ENCODE measurements at places on chromosomes 4 and X.

GRCh38 chr4:177484613-177485021 is 42.4 kb upstream of the AGA start:
- DNase-seq, result no peak

DNA sequence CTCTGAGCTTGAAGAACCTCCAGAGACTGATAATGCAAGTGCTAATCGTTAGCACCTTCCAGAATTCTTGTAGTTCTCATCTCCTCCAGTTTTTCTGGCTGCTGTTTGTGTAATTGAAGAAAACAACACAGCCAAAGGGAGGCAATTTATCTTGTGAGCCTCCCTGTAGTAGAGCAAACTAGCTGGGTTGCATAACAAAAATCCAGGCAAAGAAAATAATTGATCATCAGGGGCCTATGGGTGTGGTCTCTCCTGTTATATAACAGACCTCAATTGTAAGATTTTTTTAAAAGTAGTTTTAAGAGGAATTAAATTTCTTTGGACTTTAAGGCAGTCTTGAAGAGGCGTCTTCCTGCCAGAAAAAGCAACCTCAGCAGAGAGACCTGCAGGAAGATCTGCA is 817.0 kb downstream of the CENPC start:
- DNase-seq, result no peak

DNA sequence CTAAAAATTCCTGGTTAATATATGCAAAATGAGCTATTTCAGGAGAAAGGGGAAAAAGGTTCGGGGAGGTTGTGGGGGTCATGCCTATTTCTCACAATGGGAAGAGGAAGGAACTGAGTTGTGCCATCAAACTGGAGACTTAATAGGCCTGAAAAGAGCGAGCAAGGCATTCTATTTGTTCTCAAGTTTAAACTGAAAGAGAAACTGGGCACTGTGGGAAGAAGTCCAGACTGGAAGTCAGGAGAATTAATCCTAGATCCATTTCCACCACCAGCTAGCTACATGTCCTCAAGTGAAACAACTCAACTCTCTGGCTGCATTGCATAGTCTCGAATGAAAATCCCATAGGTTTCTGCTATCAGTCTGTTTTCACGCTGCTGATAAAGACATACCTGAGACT is 50.6 kb downstream of the PPARGC1A start:
- no peak for DNase-seq

DNA sequence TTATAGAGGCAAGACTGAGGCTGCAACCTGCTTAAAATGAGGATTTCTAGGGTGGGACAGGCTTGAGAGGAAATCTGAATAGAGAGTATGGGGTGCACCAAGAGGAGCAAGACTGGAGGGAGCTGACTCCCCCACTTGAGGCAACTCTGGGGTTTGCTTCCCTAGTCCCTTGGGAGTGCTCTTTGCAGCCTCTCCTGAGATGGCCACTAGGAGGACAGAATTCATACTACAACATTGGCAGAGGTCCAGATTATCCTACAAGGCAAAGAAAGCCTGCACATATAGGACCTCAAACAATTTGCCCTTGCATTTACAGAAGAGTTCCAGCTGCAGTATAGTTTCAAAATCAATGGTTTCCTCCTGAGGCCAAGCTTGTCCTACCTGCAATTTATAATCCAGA is 830.9 kb downstream of the TECRL start:
- no peak for DNase-seq

GRCh38 chrX:2631743-2632532 is 59.2 kb upstream of the CD99 start:
- no peak for DNase-seq

DNA sequence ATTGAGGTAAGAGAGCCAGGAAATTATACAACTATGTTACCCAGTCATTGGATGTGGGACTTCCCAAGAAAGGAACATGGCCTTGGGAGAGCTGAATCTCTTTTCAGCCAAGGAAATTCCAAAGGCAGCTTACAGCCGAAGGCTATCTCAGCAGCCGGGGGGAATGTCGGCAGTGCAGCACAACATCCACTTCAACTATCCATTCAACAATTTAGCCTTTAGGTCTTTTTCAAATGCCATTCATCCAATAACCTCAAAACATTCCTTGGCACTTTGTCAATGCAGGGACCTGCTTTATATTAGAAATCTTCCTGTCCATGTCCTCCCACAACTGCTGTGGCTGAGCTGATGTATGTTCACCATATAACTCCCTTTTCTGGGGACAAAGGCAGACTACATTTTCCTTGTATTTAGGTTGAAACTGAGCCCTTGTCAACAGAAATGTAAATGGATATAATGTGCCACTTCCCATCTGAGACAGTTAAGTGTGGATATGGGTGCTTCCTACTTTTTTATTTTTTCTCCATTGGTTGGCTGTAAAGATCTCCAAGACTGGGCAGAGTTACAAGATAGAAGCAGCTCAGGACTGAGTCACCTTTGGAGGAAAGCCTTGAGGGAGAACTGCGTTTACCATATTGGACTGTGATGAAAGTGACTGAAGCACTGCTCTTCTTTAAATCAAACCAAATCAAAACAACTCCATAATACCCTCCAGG is 94.8 kb downstream of the GPRIN3 start:
- DNase-seq, result no peak

DNA sequence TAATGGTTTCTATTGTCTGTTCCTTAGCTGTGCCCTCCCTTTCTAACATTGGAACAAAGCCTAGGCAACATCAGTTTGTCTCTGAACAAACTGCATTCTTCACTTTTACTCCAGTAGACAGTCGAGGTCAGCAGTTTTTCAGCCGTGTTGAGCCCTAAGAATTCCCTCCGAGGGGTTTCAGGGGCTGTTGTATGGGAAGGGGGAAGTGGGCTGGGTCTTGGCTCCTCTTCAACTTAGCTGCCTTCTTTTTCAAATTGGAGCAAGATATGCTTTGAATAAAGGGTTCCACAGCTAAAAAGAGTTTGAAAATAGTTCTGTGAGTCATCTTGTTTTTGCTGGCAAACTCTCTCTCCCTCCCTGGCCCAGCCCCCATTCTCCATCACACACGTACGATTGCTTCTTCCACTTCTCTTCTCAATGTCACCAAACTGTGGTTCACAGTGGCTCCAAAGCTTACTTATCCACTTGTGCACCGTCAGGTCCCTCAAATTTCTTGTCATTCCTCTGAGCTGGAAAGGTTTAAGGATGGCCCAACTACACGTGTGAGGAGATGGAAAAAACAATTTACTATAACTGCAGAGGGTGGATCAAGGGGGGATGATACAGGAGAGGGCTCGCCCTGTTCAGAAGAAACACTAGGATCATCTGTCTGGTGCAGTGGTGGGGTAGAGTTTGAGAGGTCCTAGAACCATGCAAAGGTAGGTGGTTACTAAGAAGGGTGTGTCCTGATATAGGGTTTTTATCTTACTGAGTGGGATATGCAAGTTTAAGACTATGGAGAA is 9.2 kb upstream of the MAML3 start:
- DNase-seq, result no peak

DNA sequence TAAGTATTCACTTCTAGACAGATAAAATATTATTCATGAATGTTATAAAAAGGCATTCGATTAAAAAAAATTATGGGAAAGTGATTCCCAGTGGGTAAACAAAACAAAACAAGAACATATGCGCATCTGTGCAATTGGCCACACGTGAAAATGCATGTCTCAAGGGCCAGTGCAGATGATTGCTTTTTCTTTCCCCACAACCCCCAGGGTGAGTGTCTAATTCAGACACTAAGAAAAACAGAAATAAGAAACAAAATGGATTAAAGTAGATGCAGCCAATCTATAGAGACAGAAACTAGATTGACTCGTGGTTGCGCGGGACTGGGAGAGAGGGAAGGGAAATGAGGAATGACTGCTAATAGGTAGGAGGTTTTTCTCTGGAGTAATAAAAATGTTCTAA is 49.5 kb downstream of the GPM6A start:
- no peak for DNase-seq

DNA sequence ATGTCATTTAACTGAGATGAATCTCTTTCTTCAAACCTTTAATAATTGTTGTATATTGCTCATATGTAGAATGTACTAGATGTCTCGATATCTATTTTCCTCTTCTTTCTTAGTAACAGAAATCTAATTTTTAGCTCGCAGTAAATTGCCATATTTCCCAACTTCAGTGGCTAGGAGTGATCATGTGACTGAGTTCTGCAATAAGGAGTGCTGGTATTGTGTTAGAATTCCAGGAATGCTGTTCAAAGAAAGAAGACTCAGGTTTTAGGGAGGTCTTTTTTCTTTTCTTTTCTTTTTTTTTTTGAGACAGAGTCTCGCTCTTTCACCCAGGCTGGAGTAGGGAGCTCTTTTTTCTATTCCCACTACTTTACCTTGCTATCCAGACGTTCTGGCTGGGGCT is 81.7 kb downstream of the SLC10A7 start:
- DNase-seq, result no peak

- DNase-seq, result no peak
Measured at GRCh38 chr4:85741381-85741780, 266.4 kb downstream of the ARHGAP24 start.

- no peak for DNase-seq
Measured at GRCh38 chr4:140158365-140159030, 4.5 kb upstream of the MAML3 start.

DNA sequence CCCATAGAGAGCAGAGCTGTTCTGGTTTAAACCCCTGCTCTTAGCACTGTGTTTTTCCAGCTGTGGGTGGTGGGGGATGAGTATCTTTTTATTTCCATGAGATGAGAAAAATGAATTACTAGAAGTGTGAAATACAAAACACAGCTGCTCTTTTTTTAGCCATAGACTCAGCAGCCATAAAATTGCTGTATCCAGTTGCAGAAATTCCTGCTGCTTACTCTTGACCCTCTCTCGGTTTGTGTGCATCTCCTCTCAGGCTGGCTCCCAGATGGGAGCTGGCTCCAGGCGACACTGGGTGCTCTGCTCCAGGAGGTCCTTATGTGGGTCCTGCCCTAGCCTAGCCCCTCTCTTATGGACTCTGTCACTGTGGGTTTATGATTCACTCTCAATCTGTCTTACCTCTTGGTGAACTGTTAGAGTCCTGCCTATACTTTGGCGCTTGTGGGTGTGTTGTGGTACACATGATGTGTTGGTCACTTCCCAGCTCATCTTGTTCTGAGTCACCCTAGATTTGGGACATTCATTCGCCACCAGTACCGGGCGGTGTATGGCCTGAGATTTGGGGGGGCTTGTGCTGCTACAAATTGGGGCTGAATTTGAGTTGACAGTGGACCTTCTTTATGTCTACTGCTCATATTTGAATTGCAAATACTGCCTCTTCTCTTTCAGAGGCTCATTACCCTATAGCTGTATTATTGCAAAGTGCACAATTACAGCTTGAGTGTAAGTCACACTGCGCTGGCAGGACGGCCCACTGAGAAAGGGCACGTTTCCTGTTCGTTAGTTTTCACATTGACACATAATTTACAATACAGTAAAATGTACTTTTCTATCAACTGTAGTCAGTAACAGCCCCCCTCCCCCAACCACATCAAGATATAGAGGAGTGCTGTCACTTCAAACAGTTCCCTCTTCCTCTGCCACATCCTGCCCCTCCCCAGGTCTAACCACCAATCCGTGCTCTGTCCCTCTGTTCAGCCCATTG is 46.9 kb upstream of the MSANTD1 start:
- DNase-seq, result no peak

DNA sequence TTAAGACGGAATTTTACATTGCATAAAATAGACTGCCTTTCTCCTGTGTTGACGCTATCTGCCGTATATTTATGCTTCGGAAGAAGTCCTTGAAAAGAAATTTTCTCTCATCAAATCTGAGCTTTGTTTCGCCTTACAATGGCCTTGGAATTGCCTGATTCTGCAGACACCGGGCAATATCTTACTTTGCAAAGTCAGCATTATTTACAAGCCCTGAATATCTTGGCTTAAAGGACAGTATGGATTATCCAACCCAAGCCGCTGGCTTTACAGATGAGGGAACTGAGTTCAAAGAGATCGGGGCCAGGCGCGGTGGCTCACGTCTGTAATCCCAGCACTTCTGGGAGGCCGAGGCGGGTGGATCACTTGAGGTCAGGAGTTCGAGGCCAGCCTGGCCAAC is 1.1 kb upstream of the MANBA start:
- no peak for DNase-seq

GRCh38 chr4:152499344-152499743 is 36.5 kb downstream of the FBXW7 start:
- DNase-seq, result no peak

DNA sequence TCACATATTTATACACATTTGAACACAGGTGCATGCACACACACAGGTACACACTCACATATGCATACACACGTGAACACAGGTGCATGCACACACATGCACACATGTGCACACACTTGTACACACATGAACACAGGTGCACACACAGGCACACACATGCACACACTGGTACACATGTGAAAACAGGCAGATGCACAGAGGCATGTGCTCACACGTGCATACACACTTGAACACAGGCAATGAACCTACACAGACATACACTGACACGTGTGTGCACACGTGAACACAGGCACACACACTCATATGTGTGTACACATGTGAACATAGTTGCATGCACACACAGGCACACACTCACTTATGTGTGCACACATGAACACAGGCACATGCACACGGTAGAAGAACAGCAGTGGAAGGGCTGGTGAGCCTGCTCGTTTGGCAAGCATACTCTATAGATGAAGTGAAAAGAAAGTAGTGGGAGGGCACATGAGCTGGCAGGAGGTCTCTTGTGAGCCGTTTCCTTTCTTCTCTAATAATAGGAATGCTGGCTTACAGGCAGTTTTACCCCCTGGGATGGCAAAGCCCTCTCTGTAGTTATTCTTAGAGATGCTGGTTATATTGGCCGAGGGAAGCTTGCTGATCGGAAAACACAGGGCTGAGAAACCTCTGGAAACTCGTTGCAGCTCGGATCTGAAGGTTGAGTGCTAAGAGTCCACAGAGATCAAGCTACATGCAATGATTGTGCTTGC is 279.6 kb upstream of the CLNK start:
- DNase-seq, result no peak

DNA sequence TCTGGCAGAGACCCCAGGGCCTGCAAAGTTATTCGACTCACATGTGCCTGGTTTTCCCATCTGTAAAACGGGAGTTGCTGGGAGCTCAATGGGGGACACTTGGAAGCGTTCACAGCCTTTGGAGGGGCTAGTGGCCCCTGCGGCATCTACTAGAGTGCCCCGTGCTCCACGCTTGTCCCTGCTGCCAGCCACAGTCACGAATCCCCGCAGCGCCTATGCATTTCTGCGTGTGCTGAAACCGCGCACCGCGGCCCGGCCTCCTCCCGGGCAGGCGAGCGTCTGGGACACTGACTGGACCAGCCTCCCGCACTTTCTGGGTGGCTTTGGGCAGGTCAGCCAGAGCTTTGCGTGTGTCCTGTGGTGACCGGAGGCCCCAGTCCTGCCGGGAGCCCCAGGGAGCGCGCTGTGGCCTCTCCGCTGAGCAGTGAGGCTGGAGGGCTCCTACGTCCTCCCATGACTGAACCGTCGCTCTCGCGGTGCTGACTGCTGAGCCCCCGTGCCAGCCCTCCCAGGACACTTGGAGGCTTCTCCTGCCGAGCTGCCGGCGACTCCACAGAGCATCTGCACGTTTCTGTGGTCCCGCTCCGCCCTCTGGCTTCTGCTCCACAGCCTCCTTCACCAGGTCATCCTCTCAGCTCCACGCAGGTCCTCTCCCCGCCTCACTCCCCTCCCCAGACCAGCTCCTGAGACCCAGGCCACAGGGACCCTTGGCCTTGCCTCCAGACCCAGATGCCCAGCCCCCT is 36.3 kb downstream of the PIGG start:
- no peak for DNase-seq
